ENCODE measurements at places on chromosomes 3 and 15. TPM values are rescaled to one million over a fixed set of nuclear protein-coding genes. Genes with fewer than 3 reads are reported as not detected.

Gene SCAMP2
- 48.3 TPM for total RNA-seq

Gene CLPX
- 60.8 TPM for total RNA-seq

Gene SCAMP5
- 23.5 TPM for total RNA-seq

Gene GYG1
- 21.2 TPM for total RNA-seq

DNA sequence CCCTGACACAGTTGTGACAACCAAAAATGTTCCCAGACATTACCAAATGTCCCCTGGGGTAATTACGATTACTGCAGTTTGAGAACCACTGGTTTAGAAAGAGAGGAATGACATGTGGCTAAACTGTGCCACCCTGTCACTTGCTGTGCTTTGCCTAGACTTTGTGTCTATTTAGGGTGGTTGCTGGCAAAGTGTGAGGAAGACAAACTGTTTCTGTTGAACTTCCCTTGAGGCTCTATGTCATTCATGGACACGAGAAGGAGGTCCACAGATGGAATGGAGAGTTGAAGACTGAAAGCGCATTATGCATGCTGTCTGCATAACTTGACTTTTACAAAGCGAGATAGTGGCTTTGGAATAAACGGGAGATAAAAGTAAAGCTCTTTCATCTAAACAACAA, 316.7 kb downstream of the FEZF2 start:
- DNase-seq = no peak

DNA sequence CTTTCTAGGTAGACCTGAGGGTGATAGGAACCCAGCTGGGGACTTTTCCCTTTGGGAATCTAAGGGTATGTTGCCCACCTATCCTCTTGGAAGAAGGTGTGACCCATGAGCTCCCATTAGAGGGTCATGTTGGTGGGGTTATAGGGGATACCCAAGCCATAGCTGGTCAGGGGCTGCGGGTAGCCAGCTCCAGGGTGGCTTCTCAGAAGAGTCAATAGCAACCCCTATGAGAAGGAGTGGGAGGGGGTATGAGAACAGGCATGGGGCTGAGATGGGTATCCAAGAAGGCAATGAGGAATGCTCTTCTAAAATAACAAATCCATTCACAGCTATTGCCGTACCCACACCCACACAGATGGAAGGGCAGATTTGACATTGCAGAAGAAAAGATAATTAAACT, 217.8 kb downstream of the UACA start:
- DNase-seq = no peak

GRCh38 chr15:55915221-55915620, 78.2 kb downstream of the NEDD4 start:
- DNase-seq = no peak

GRCh38 chr15:43821505-43821904, 3.0 kb downstream of the MFAP1 start:
- no peak for DNase-seq

- no peak for DNase-seq
Measured at GRCh38 chr3:183151821-183152351, 10.6 kb downstream of the LAMP3 start.

DNA sequence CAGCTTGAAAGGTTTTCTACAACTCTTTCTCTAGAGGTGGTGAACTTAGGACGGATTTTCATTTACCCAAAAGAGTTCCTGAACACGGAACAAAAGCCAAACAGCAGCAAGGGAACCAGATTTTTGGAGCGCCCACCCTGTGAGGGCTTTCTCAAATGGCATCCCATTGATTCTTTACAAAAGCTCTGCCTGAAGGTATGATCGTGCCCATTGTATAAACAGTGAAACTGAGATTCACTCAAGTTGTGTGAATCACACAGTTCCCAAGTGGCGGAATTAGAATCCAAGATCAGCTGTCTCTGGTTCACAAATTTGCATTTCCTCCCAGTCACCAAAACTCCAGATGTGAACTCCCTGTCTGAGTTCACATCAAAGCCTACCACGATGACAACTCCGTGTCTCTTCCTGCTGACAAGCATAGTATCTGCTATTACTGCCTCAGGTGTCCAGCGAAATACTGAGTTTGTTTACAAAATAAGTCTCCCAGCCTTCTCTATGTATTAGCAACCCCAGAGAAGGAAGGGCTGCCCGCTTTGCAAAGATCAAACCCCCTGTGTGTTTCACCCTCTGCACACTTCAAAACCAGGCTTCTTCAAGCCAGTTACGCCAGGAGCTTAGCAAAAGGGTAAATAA, 235.9 kb upstream of the ST8SIA2 start:
- no peak for DNase-seq

- no peak for DNase-seq
Measured at GRCh38 chr15:54941417-54941816, 255.3 kb downstream of the RSL24D1 start.

GRCh38 chr3:66789580-66790237, 208.4 kb upstream of the KBTBD8 start:
- no peak for DNase-seq

GRCh38 chr3:40770061-40770460, 245.3 kb downstream of the ZNF621 start:
- DNase-seq = no peak
